ENCODE measurements at places on chromosomes 16 and 17. TPM values are rescaled to one million over a fixed set of nuclear protein-coding genes. Genes with fewer than 3 reads are reported as not detected.

The NUBP1 gene
- total RNA-seq: 46.0 TPM

The CDC42EP4 gene
- 36.0 TPM for total RNA-seq

The CD79B gene
- 3.4 TPM for total RNA-seq

The MPP3 gene
- 16.6 TPM for total RNA-seq

The MT1H gene
- not detected for total RNA-seq

The TMEM132E gene
- total RNA-seq: 0.04 TPM

The SHPK gene
- 5.8 TPM for total RNA-seq

The SLC13A5 gene
- total RNA-seq: 0.36 TPM

The SMIM5 gene
- total RNA-seq: 7.3 TPM

- peak; percentile 67 for DNase-seq
Observed at GRCh38 chr16:30615358-30616091, 5.3 kb upstream of the ZNF689 start.

DNA sequence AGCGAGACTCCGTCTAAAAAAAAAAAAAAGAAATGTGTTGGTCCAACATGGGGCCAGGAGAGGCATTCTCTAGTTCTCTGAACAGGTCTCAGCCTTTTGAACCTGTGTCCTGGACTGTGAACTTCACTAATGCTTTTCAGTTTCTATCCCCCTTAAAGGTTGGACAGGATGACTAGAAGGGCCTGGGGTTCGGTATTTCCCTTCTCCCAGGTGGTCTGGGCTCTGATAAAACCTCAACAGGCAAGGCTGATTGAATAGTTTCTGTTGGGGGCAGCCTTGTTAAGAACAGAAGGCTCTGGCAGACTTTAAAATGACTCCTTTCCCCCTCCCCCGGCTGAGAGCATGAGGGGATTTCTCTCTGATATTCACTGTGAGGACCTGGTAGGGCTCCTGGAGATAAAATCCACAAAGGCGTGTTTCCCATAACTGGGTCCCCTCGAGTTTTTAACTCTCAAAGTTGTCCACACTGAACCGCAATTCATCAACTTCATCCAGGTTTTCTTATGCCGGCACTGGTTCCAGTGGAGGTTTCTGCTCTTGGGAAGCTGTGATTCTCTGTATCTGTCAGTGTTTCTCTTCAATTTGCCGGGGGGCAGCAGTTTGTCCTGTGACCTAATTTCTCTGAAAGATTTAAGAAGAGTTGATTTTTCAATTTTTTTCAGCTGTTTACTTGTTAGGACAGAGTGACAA lies 91.3 kb downstream of the METRNL start:
- no peak for DNase-seq

DNA sequence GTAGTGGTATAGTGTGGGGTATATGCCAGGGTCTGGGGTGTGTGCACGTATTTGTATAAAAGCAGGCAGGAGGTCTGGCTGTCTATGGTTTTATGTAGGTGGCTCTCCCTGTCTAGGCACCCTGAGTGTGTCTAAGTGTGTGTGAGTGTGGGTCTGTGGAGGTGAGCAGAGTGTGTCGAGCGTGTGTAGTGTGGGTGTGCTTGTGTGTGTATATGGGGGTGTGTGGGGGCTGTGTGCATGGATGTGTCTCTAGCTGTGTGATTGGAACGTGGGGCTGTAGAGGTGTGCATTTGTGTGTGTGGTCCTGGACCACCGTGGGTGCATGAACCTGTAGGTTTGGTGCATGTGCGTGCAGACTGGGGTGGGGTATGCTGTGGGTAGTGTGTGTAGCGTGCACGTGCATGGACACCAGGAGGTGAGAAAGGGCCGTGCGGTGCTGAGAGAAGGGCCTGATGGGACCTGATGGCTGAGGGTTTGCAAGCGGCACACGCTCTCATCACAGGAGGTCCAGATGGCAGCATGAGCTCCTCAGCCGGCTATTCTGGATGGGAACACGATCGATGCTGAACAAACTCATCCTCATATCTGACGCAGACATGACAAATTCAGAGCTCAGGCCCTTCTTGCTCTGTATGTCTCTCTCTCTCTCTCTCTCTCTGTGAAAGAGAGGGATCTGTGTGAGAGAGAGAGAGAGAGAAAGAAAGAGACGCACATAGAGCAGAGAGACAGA lies 27.7 kb downstream of the SPACA3 start:
- DNase-seq: no peak

- DNase-seq: no peak
Observed at GRCh38 chr17:16997514-16998429, 25.9 kb upstream of the TNFRSF13B start.

- DNase-seq: no peak
Observed at GRCh38 chr17:46046957-46047356, 47.9 kb downstream of the STH start.

GRCh38 chr17:7403727-7403976 lies 245 bp downstream of the TMEM256 start:
- DNase-seq: no peak

GRCh38 chr17:62765351-62765750 lies 42.8 kb downstream of the MARCHF10 start:
- DNase-seq: no peak

- DNase-seq: peak; percentile 62
Observed at GRCh38 chr17:7997186-7997585, 5.2 kb upstream of the GUCY2D start.

- DNase-seq: no peak
Observed at GRCh38 chr16:2458887-2459646, 842 bp upstream of the TEDC2 start.

GRCh38 chr17:43736389-43736788 lies 22.2 kb downstream of the SOST start:
- DNase-seq: no peak

DNA sequence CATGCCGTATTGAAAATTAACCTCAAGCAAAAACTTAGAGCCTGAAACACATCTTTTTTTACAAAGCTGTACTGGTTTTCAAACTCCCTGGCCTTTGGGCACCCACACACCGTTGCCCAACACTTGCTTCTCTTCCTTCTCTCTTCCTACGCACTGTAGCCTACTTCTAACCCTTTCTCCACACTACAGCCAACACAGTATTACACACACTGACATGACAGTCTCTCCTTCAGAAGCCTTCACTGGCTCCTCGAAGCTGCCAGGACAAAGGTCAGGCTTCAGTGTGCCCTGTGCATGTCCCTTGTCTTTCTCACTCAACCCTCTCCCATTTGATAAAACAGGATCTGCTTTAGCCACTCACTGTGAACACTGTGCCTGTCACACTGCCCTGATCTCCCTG lies 8.0 kb downstream of the FANCA start:
- DNase-seq: no peak

- no peak for DNase-seq
Observed at GRCh38 chr17:39123627-39124026, 27.8 kb downstream of the PLXDC1 start.

GRCh38 chr16:26816266-26816665 lies 250.5 kb upstream of the C16orf82 start:
- no peak for DNase-seq

- no peak for DNase-seq
Observed at GRCh38 chr16:54204756-54205155, 81.8 kb downstream of the IRX3 start.

GRCh38 chr16:2329532-2329931 lies 11.0 kb downstream of the ABCA3 start:
- no peak for DNase-seq
